ENCODE measurements at places on chromosomes 11 and 22.

DNA sequence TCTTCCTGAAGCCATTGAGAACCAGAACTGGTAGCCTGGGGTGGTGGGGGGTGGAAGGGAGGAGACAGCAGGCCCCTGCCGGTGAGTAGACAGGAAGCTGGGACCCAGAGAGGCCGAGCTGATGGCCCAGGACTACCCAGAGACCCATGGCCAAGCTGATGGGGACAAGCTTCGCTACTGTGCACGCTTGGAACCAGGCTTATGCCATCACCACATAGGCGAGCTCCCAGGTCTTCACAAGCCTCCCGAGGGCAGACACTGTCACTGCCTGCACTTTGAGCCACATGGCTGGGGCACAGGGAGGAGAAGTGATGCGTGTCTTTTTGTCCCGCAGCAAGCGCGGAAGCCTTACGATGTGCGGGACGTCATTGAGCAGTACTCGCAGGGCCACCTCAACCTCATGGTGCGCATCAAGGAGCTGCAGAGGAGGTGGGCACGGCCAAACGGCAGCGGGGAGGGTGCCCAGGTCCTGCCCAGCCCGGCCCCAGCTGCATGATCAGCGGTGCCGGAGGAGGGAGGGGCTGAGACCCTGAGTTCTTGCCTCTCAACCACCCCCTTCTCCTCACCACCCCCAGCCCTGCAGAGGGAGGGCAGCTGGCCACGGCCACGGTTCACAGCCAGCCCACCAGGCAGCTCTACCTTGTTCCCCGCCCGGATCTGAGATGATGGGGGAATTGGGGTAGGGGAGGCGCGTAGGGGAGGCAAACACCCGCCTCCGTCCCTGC, 76.0 kb upstream of the KCNQ1OT1 start:
- DNase-seq: no peak

- no peak for DNase-seq
Observed at GRCh38 chr22:38284042-38284402, 11.2 kb upstream of the TMEM184B start.

GRCh38 chr11:70080763-70081162, 2.6 kb downstream of the ANO1 start:
- no peak for DNase-seq

DNA sequence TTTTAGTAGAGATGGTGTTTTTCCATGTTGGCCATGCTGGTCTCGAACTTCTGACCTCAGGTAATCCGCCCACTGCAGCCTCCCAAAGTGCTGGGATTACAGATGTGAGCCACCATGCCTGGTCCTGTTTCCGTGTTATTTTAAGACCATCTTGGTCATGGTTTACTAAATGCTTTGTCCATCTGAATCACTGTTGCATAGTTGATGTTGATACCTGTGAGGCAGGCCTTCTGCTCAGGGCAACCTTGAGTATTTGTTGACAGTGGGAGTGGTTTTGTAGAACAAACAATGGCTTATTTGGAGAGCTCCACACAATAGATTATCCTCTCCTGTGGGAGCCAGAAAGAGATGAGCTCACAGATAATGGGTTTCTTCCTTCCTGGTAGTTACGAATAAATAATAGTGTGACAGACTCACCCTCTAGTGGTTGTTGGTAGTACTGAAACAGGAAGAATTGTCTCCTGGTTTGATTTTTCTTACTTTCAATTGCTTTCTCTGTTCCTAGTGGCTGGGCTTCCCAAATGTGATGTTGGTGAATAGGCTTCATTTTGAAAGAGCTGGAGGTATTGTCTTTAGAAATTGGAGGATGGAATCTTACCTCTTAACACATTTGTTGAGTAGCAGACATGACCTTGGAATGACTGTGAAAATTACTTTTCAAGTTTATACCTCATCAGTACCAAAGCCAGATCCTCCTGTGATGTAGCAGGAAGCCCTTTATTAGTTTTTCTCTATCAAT, 39.0 kb downstream of the CTNND1 start:
- no peak for DNase-seq

- DNase-seq: peak; percentile 49
Observed at GRCh38 chr11:46529095-46529905, 64.5 kb downstream of the AMBRA1 start.

GRCh38 chr11:102111011-102111786, 952 bp downstream of the YAP1 start:
- DNase-seq: no peak

DNA sequence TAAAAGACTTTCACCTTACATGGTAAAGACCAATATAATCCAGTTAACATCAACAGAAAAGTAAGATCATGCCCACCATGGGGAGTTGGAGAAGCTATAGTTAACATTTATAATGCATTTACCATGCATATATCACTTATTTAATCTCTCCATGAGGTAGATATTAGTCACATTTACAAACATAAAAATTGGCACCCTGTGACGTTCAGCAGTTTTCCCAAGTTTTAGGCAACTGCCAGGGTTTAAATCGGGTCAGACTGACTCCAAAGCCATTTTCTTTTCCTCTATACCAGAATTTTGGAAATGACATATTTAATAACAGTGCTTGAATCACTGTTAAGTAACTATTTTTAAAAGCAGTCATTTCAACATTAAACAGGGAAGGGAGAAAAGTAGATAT, 266.3 kb downstream of the DDX10 start:
- no peak for DNase-seq

- no peak for DNase-seq
Observed at GRCh38 chr11:14902650-14903350, 10.8 kb upstream of the CYP2R1 start.

GRCh38 chr11:97905101-97905500, 1115.6 kb upstream of the CNTN5 start:
- DNase-seq: no peak

GRCh38 chr11:69280994-69281393, 13.0 kb upstream of the MYEOV start:
- no peak for DNase-seq

- DNase-seq: no peak
Observed at GRCh38 chr11:122851366-122851966, 13.2 kb downstream of the CRTAM start.

DNA sequence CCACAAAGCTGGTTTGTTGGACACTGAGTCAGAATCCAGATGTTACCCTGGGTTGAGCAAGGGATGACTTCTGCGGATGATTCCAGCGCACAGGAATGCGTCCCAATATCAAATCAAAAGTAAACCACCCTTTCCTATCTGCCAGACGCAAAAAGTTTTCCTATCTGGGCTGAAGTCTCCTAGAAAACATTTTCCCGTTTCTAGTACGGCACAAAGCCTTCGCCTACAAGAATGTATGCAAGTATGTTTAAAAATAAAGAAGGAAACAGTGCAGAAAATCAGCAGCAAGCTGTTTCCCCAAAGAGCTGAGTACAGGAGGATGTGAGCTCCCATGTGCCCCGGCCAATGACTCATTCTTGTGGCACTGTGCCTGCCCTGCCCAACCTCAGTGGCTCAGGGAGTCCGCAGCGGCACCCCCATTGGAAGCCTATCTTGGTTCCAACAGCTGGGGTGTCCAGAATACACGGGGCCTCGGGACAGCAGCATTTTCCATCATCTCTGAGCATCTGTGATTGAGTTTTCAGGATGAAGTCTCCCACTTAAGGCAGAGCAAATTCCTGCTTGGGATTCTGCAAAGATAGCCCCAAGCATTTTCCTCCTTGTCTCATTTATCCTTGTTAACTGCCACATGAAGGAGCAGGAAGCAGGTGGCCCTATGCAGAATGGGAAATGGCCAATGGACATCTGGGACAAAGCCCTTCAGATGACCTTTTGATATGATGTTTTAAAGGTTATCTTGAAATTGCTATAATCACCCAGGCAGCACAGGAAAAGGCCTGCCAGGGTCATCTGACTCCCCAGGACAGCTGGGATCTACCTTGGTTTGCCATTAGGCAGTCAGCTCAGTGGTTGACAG, 17.5 kb downstream of the KCNJ5 start:
- no peak for DNase-seq

- no peak for DNase-seq
Observed at GRCh38 chr22:19121631-19122142, 525 bp downstream of the DGCR2 start.

GRCh38 chr22:25572708-25573171, 8.3 kb downstream of the GRK3 start:
- DNase-seq: no peak

GRCh38 chr11:2366276-2366675, 10.8 kb upstream of the CD81 start:
- DNase-seq: no peak

- DNase-seq: no peak
Observed at GRCh38 chr11:110123003-110123402, 29.8 kb downstream of the ZC3H12C start.

GRCh38 chr22:46067159-46068111, 82.9 kb upstream of the PPARA start:
- DNase-seq: no peak

DNA sequence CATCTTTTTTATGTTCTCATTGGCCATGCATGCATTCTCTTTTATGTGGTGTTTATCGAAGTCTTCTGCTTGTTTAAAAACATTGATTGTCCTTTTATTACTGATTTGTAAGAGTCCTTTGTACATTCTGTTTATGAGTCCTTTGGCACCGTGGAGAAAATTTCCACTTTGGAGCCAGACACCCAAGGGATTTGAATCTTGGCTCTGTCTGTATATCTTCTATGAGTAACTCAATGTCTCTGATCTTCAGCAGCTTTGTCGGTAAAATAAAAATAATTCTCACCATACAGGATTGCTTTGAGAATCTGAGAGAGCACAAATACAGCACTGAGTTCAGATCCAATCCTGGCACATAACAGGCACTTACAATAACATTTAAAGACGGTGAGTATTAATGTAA, 12.8 kb upstream of the SORL1 start:
- no peak for DNase-seq

GRCh38 chr11:19577976-19578619, 134.5 kb upstream of the NAV2 start:
- DNase-seq: no peak

GRCh38 chr22:28203286-28203685, 284.2 kb upstream of the PITPNB start:
- DNase-seq: no peak

GRCh38 chr11:117441146-117441975, 113.7 kb downstream of the CEP164 start:
- no peak for DNase-seq

DNA sequence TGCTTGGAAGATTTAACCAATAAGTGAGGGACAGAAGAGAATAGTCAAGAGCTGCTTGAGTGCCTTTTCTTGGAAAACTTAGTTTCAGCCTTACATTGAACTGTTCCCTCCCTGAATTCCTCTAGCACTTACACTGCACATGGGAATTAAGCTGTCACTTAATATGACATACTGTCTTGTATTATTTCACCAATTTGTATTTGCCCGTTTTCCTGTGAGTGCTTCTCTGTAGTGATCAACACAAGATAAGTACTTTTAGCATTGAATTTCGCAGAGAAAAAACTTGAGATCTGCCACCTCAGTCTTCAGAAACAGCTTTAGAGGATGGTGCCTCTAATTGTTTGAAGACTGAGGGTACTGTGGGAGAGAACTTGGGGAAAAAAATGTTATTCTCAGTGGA, 3.7 kb downstream of the SPCS2 start:
- no peak for DNase-seq

- no peak for DNase-seq
Observed at GRCh38 chr11:1235306-1235900, 12.5 kb downstream of the MUC5B start.

DNA sequence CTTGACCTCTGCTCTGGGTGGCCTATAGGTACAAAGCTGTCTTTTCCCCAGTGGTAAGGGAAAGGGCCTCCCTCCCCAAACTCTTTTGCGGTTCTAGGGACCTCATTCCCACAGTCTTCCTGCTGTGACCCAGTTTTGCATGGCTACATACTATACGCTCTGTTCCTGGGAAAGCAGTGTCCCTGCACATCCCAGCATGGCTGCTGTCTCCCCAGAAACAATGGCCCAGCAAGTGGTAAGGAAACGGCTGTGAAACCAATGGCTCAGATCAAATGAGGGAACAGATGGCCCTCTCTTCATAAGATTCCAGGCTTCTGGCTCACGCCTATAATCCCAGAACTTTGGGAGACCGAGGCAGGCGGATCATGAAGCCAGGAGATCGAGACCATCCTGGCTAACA, 41.1 kb downstream of the RPL27A start:
- DNase-seq: no peak

DNA sequence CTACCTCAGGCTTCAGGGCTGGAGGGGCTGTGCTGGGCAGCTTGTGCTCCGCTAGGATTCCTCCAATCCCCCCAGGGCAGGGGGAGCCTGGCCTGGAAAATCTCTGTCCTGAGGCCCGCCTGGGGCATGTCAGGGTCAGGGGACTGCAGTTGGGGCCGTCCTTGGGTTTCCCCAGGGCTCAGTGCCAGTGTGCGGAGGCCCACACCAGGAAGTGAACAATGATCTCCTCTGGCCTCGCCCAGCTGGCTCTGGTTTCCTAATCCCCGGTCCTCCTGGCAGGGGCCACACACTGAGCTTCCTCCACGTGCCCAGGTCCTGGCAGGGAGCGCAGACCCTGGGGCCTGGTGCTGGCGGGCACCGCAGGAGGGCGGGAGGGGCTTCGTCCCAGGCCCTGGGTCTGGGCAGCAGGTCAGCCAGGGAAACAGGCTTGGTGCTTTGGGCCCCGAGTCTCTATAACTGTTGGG, 1.4 kb upstream of the MUC2 start:
- no peak for DNase-seq

DNA sequence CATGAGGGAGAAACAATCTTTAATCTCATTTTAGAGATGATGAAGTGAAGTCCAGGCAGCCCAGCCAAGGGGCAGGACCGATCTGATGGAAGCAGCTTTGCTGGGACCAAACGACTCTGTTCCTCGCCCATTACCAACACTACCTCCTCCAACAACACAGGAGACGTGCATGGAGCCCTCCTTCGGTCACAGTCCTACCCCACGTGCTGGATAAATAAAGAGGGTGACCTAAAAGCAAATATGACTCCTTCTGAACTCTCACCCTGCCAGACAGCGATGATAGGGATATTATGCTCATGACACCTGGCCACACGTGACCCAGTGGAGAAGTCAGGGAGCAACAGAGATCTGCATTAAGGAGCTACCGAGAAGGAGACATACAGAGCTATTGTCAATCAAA, 26.0 kb downstream of the SCGB1A1 start:
- DNase-seq: no peak

DNA sequence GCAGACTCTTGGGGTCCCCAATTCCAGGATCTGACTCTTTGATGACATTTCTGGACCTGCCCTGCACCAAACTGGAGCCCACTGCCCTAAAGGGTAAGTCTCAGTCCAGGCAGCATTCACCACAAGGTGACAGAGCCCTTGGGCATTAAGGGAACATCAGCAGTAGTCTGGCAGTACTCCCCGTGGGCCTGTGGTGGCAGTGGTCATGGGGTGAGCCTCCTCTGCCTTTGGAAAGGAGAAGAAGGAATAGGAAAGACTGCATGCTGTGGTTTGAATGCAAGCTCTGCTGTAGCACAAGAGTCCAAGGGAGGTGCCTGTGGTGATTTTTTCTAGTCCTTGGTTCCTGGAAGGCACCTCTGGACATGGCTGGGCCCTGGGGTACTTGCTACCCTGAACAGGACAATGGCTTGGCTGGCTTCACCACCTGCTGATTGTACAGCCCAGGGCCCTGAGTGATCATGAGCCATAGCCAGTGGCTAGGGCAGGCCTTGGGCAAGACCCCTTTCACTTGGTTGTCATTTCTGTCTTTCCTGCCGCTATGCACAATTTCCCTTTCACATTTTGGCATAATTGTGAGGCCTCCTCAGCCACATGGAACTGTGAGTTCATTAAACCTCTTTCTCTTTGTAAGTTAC, 160.7 kb upstream of the GRIA4 start:
- DNase-seq: no peak

All from stimulated activated CD8-positive, alpha-beta memory T cell treated with anti-CD3 and anti-CD28 coated beads, Interleukin-4, amount 100 ng/mL, for 4 hours (primary cell).